ENCODE measurements at places on chromosomes 4 and X.

- no peak for DNase-seq
Measured at GRCh38 chrX:55787727-55788126, 70.2 kb downstream of the RRAGB start.

GRCh38 chrX:11197671-11198070 is 86.5 kb downstream of the HCCS start:
- DNase-seq, result no peak

DNA sequence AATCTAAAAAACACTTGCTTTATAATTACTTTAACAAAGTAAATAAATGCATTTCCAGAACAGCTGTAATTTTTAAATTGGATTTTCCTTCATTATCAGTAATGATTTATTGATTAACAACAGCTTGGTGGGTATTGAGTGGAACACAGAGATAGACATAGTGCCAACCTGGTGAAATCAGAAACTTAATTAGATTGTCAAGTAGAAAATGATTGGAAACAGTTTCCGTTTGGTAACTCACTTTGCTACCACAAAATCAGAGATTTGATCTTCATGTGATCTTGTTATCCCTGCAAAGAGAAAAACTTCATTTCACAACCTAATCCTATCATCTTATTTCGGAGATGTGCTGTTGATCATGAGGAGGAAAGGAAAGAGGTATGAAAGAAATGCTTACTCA is 70.8 kb downstream of the CAPN6 start:
- DNase-seq, result no peak

- DNase-seq, result no peak
Measured at GRCh38 chrX:74178536-74178935, 125.4 kb upstream of the ZCCHC13 start.

DNA sequence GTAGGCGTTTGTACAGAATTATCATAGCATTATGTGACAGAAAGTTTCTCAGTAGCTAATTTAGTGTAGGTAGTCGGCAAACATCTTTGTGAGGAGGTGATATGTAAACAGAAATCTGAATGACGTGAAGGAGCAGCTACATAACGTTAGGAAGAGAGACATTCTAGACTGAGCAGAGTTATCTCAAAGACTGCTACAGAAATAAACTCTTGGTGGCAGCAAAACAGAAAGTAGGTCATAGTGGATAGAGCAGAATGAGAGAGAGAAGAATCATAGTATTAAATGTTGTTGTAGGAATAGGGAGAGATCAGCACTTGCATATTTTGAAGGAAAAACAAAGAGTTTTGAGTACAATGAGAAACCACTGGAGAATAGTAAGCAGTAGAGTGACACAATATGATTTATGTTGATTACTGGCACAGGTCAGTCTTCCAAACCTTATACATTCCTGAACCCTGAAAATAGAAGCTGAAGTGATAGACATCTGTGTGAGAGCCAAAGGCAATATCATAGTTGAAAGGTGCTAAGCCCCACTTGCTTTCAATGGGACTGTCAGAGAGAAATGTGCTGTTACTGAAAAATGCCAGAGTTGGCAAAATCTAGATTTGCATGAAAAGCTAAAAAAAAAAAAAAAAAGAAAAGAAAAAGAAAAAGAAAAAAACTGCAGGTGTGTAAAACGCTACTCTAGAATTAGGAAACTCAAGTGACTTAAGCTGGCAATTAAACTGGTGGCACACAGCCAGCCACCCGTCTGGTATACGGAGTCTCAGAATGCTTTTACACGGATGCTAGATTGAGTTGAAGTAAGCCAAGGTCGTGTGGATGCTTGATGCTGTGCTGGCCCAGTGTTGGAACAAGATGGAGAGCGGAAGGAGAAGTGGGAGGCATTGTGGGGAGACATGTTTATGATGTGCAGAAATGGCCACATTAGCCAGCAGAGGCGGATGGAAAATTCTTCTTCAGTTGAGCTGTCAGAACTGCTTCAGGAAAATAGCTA is 750.2 kb upstream of the HS3ST1 start:
- DNase-seq, result no peak

GRCh38 chr4:106691749-106692148 is 323.2 kb upstream of the GIMD1 start:
- no peak for DNase-seq

GRCh38 chr4:89109841-89110540 is 1.3 kb upstream of the TIGD2 start:
- DNase-seq, result no peak

GRCh38 chr4:174434455-174434854 is 87.8 kb downstream of the HPGD start:
- DNase-seq, result no peak

DNA sequence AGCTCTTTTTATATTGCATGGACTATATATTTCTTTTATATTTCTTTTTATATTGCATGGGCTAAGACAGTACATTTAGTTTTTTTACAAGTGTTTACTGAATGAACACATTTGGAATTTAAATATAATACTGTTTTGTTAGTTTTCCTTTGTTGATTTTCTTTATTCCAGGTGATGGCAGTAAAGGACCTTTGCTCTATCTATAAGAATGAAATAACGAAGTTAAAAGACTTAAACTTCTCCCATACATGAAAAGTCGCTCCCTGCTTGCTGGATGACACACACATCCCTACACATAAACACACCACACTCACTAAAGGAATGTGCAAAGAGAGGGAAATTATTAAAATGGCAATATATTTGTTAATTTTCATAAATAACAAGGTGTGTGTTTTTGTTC is 102.5 kb upstream of the ANXA10 start:
- no peak for DNase-seq

- no peak for DNase-seq
Measured at GRCh38 chrX:143663755-143664154, 27.9 kb upstream of the SLITRK4 start.

DNA sequence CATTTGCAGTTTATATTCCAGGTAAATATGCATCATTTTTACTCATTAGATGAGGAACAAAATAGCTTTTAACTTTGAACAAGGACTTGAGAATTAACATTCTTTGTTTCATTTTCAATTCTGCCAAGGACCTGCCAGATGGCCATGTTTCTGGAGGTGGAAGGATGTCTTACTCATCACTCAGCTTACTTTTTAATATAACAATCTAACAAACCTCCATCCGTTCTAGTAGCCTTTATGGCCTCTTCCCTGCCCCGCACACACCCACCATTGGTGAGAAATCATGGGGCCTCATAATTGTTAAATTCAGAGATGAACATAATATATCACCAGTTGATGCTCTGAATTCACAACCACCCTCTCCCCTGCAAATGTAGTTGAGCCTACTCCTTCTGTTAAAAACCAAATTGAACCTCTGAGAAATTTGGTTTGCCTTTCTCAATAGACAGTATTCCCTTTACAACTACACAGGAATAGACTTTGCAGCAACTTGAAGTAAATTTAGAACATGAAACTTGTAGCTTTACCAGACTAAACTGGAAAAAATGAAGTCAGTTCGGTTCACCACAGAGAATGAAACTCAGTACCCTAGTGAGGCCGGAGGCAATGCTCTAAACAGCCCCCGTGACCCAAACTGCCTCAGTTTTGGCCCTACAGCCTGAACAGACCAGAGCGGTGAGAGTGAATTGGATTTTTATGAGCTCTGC is 50.1 kb upstream of the ACSL4 start:
- no peak for DNase-seq

- no peak for DNase-seq
Measured at GRCh38 chr4:36192922-36193321, 51.4 kb downstream of the ARAP2 start.

GRCh38 chr4:40182954-40183353 is 13.9 kb upstream of the RHOH start:
- DNase-seq, result no peak

- DNase-seq, result no peak
Measured at GRCh38 chr4:58936436-58936835, 1826.3 kb upstream of the IGFBP7 start.

DNA sequence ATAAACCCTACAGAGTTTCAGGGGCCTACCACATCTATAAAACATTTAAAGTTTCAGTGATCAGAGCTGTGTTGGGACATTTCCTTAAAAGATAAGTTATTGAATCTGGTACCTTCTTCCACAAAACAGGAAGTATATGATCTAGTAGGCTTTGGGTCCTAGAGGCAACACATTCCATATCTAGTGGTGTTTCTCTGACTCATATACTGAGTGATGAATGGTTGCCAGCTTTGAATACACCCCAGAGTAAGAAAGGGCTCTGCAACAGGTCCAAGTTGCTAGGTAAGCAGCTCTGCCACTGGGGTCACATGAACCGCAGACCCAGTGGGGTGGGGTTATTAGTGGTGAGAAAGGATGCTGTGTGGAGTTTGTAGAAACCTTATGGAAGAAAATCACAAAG is 32.4 kb upstream of the BLTP1 start:
- no peak for DNase-seq

DNA sequence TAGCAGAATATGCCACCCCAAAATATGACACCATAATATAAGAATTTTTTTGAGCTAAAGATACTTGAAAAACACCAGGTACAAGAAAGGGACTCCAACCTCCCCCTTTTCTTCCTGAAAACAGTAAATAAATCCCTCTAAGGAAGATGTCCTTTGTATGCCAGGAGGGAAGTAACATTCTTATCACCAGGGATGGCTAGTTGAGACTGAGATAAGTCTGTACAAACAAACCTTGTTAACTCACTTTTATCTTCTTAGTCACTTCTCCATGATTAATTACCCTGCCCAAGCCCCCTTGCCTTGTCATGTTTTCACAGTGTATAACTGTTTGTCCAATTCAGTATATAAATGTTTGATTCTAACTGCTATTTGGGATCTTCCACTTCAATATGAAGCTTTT is 888.0 kb downstream of the PCDH18 start:
- DNase-seq, result no peak

- DNase-seq, result no peak
Measured at GRCh38 chr4:100113732-100114131, 76.5 kb downstream of the DDIT4L start.

- DNase-seq, result no peak
Measured at GRCh38 chrX:39755143-39756032, 342.4 kb downstream of the BCOR start.

- no peak for DNase-seq
Measured at GRCh38 chrX:20394451-20394850, 127.7 kb upstream of the RPS6KA3 start.

DNA sequence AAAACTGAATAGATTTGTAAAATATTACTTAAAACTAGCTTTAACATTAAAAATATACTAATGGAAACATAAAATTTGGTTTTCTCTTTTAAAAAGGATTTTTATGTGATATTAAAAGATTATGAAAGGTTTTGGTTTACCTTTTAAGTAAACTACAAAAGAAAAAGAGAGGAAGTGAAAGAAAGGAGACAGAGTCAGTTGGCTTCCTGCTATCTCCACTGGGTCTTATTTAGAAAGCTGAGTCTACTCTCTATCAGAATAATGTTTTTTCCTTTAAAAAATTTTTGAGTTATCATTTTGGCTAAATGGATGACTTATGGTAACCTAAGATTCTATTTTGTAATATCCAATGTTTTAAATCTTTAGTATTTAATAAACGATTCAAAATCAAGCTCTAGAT is 21.6 kb upstream of the ATP8A1 start:
- no peak for DNase-seq

DNA sequence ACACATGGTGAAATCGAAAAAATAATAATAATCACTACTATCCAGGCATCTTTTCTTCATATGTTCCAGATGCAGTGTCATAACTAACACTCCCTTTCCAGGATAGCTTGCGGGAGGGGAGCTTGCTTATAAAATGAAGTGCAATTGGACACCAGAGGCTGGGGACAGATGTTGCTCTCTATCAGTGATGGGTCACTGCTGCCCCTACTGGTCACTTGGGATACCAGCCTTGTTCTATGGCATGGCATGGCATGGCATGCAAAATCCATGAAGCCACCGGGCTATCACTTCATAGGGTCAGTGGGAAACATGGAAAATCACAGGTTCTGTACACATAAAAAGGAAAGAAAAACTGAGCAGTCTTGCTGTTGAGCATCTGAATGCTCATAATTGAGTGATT is 168.1 kb downstream of the GLRA2 start:
- DNase-seq, result no peak

- no peak for DNase-seq
Measured at GRCh38 chr4:138162259-138162658, 79.9 kb downstream of the SLC7A11 start.

GRCh38 chr4:111652236-111652635 is 493.0 kb upstream of the FAM241A start:
- DNase-seq, result no peak

GRCh38 chr4:19304028-19304427 is 947.7 kb upstream of the SLIT2 start:
- DNase-seq, result no peak

GRCh38 chr4:142316913-142317312 is 529.2 kb downstream of the INPP4B start:
- DNase-seq, result no peak

GRCh38 chr4:159434114-159434870 is 331.4 kb downstream of the RAPGEF2 start:
- DNase-seq, result no peak

DNA sequence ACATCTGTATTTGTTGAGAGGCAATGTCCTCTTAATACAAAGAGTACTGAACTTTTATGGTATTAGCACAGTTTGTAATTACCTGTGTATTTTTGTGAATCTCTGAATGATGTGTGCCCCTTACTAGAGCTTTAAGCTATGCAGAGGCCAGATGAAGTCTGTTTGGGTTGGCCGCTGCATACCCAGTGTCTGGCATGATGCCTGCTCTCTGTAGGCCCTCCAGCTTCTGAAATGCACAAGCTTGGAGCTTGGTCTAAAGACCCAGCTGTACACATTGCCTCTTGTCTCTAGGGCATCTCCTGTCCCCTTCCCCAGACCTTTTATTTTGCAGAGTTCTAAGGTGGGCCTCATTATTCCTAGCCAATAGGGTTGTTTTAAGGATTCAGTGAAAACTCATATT is 68.6 kb downstream of the CDS1 start:
- DNase-seq, result no peak

DNA sequence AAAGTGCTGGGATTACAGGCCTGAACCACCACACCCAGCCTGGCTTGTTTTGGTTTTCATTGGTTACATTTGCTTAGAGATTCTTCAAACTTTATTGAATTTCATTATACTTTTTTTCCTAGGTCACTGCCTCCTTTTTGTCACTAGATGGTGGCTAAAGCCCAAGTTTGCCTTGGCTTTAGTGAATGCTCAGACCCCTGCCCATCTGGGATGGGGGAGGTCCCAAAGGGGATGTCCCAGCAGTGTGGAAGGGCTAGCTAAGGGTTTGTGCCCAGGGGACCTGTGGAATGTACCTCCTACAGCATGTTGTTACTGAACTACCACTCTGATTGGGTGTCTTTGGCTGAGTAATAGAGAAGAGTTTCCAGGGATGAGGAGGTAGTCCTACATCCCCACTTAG is 58.4 kb downstream of the CEP135 start:
- DNase-seq, result no peak

GRCh38 chr4:71195924-71196323 is 142.9 kb upstream of the SLC4A4 start:
- DNase-seq, result no peak

All from stimulated activated CD8-positive, alpha-beta memory T cell treated with anti-CD3 and anti-CD28 coated beads, Interleukin-15, amount 100 ng/mL, for 4 hours (primary cell).